ENCODE measurements at places on chromosomes 5 and 9.

GRCh38 chr9:136975644-136976043 is 1.7 kb upstream of the PTGDS start:
- DNase-seq: no peak

DNA sequence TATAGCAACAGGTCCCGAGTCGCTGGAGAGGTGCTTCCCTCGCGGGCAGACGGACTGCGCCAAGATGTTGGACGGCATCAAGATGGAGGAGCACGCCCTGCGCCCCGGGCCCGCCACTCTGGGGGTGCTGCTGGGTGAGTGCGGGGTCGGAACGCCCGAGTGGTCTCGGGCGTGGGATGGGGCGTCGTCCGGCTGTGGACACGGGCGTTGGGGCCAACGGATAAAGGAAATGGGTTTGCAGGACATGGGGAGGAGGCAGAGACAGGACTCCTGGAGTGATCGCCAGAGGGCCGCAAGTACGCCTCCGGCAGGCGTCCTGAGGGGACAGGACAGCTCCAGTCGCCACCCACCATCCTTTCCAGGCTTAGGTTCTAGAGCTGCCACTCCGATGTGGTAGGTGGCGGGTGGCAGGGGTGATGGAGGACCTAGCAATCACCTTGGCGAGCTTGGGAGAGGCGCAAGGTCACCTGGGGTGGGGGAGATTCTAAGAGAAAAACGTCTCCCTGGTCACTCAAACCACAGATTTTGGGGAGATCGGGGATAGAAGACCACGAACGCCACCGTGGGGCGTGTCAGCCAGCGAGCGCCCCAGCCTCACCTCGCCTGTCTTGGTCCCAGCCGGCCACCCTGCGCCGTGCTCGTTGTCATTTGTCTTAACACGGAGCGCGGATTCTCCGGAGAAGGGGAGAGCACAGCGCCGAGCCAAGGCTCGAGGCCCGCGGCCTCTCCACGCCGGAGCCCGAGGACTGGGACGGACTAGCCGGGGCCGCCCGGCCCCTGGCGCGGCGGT is 922 bp downstream of the LMX1B start:
- DNase-seq: no peak

GRCh38 chr9:4147476-4148230 is 152.2 kb downstream of the GLIS3 start:
- DNase-seq: no peak

GRCh38 chr9:112187404-112187803 is 12.3 kb upstream of the SUSD1 start:
- no peak for DNase-seq

GRCh38 chr9:130994135-130995085 is 14.6 kb upstream of the LAMC3 start:
- DNase-seq: no peak

DNA sequence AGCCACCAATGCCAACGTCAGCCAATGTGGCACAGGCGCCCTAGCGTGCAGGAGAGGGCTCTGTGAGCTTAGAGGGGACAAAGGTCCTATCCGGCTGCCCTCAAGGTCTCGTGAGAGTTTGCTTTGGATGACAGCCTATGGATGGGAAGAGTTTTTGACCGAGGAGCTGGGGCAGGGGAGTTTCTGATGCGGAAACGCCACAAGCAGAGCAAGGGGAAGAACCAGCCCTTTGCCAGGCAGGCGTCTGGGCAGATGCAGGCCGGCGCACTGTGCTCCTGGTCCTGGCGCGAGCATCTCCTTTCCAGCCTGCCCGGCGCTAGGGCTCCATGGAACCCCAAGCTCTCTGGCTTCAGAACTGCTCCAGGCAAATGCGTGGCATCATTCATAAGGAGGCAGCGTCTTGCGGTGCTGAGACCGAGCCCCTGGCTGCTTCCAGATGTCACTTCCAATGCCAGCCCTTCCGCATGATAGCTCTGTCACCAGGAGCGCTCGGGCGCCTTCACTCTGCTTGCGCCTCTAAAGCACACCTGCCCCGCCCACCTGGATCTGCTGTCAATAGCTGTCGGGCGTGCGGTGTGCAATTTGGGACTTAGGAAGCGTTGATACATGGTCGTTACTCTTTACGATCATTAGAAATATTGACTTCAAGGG is 374.9 kb upstream of the IRX1 start:
- no peak for DNase-seq

DNA sequence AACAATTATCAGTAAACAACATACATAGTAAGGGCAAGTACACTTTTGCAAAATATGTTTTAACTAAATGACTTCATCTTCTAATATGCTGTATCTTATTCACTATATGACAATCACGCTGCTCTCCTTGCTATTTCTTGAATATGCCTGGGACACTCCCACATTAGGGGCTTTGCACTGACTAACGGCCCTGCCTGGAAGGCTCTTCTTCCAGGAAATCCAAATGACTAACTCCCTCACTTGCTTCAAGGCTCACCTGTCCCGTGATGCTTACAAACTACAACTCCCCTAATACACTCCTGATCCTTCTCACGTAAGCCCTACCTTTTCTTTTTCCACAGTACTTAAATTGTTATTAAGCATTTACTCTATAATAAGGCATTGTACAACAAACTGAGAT is 10.6 kb downstream of the ERP44 start:
- no peak for DNase-seq

DNA sequence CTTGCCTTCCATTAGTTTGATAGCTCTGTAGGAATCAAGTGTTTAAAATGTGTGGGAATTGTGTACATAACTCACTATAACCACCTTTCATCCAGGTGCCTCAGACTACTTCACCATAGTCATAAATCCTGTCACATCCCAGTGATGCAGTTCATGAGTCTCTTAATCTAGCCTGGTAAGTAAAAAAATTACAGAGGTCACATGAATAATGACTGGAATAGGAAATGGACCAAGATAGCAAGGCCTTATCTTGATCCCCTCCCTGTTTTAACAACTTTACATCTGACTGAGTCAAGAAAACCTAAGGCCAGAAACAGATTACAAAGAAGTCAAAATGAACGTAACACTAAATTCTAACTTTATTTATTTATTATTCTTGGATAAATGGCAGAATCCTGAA is 1.5 kb upstream of the RNF145 start:
- DNase-seq: no peak

- no peak for DNase-seq
These were observed 72.7 kb downstream of the ZFAND5 start for GRCh38 chr9:72292256-72292682.

DNA sequence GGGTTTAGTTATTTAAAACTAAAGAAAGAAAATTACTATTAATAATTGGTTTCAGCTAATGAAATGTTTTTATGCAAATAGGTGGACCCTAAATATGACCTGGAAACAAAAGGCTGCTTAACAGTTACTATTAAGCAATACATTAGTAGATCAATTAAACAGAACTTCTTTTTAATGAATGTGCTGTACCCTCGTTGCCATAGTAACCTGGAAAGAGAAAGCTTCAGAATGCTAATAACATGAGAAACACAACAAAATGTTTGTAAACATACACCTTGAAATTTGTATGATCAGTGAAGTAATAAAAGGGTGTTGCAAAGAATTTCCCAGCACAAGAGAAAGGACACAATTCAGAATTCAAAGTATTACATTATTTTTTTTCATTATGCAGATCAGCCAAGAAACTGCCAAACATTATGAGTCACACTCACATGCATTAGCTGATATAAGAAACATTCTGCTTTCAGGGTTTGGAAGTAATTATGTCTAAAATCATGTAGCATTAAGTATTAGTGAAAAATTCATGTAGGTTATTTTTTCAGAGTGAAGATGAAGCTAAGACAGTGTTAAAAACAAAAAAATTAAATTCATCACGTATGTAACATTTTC is 348.3 kb downstream of the ISL1 start:
- no peak for DNase-seq

GRCh38 chr5:176817841-176818377 is 7.5 kb downstream of the UNC5A start:
- DNase-seq: no peak

GRCh38 chr9:84224246-84224645 is 116.3 kb downstream of the SLC28A3 start:
- no peak for DNase-seq

DNA sequence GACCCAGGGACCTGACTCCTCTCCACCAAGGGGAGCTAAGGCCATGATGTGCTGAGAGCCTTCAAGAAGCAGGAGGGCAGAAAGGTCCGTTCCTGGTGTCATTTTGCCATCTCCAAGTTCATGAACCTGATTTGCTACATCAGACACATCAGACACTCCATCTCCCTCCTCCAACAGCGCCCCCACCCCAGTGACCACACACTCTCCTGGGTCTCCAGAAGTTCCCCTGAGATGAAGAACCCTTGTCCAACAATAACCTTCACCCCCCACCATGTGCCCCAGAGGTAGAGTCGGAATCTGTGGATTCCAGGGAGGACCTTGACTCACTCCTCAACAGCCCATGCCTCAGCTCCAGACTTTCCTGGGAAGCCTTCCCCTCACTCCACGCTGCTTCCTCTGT is 242.8 kb downstream of the CDK5RAP2 start:
- no peak for DNase-seq

DNA sequence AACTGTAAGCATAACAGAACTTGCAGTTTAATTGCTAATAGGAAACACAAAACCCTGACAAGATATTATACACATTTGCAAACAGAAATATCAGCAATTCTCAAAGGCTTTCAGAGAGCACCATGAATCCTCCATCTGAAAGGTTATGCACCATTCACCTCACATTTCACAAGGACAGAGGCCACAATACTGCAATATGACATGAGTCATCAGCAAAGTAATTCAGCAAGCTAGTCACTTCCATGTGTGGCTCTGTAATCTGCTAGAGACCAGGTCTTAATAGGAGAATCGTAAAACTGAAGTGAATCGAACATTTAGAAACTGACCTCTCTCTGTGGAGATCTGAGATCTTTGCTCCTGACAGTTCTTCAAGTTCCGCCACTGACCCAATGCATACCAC is 28.3 kb downstream of the IARS1 start:
- no peak for DNase-seq

GRCh38 chr9:134134949-134135342 is 936 bp upstream of the WDR5 start:
- no peak for DNase-seq

DNA sequence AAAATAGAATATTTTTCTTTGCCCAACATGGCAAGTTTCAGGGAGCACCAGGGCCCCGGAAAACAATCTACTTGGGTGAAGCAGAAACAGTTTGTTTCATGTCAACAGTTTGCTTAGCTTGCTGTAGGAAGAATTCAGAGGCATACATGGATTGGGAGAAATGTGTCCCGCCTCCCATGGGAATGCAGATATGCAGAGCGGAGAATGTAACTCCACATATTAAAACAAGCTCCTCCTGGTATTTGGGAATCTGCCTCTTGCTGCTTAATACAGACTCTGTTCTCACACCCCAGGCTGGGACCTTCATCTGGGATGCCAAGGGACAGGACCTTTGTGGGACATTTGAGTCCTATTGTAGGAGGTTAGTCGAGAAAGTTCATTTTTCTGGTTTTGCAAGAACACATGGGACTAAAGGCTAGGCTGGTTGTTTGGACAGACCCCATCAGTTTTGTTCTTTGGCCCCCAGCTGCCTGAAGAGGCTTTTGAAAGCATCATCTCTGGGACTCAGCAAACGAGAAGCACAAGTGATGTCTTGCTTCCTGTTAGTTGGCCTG is 220.5 kb upstream of the ADRA1B start:
- DNase-seq: no peak

DNA sequence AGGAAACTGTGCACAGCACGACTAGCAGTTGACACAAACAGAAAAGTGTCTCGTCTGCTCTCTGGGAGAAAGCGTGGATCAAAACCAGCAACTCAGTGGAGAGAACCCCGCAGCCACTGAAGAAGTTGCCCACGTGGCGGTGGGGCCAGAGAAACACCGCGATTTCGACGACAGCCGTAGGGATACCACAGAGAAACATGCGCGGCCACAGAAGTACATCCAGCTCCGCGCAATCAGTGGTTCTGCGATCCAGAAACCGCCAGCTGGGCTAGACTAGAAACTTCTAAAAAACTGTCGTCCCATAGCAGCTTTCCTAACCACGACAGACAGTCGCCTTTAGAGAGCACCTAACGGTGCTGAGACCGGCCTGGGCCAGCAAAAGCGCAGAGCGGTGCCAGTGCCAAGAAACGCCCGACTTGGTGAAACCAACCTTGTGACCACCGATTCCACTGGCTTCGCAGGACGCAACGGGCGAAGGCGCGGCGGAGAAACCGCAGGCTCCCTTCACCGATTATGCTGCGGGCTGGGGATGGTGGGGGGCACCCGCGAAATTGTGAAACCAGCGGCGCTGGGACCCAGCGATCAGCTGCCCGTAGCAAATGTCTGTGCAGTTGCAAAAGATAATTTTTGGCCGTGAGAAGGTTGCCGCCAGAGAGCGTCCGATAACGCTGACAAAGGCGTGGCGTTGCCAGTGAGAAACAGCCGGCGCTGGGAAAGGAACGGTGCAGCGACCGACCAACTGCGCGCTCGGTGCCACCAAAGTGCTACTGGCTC is 2.7 kb upstream of the ANXA2R start:
- DNase-seq: no peak

GRCh38 chr5:50965654-50966375 is 299.4 kb downstream of the PARP8 start:
- no peak for DNase-seq

DNA sequence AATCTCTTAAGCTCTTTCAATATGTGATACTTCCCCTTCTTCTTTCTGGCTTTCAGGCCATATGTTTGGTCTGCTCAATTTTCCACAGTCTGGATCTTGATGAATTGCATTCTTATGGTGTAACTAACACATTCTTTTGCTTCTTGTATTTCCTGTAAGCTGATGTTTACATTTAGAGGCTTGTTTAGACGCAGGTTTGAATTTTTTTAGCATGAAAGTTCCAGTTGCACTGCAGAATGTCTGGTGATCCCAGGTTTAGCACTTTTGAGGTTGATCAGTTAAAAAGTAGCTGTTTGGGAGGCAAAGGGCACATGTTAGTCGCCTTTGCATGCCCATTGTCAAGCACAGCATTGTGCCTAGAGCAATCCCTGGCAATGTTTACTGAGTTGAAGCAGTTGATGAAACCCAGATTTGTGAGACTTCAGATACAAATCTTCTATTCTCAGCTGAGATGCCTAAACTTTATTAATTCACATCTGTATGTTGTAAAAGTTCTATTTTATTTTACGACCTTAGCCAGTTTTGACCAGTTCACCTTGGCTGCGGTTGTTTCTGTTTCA is 59.6 kb upstream of the SPATA31C2 start:
- DNase-seq: no peak

DNA sequence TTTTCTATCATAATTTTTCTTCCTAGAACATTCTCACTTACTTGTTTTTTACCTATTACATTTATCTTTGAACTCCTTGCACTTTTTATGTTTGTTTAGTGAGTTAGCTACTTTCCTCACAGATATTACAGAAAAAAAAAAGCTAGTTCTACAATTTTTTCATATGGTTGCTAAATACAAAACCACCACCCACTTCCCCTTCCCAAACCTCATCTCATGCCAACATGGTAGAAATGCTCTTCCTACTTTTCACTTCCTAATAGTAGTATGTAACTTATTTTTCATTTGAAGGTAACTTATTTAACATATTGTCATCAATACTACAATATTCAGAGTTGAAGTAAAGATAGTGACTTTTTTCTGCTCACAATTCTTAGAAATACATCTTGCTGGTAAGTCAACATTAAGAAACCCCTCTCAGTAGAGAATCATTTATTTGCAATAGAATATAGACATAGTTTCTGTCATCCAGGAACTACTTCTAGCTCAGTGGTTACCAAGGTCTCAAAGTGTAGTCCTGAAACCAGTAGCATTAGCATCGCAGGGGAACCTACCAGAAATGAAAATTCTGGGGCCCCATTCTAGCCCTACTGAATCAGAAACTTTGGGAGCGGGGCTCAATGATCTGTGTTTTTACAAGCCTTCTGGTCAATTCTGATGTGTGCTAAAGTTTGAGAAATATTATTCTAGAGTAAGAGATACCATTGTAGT is 1124.6 kb downstream of the DTWD2 start:
- no peak for DNase-seq

- DNase-seq: no peak
These were observed 233.7 kb downstream of the ENC1 start for GRCh38 chr5:74406844-74407243.
